ENCODE measurements at places on chromosomes 4 and X.

- DNase-seq = no peak
These were observed 52.1 kb upstream of the PCDH10 start for GRCh38 chr4:133096972-133097371.

- no peak for DNase-seq
These were observed 934.6 kb upstream of the GRID2 start for GRCh38 chr4:91369116-91369515.

- DNase-seq = no peak
These were observed 148.0 kb downstream of the EMCN start for GRCh38 chr4:100369871-100370270.

GRCh38 chr4:68950033-68950432 is 1.6 kb downstream of the UGT2A3 start:
- no peak for DNase-seq

DNA sequence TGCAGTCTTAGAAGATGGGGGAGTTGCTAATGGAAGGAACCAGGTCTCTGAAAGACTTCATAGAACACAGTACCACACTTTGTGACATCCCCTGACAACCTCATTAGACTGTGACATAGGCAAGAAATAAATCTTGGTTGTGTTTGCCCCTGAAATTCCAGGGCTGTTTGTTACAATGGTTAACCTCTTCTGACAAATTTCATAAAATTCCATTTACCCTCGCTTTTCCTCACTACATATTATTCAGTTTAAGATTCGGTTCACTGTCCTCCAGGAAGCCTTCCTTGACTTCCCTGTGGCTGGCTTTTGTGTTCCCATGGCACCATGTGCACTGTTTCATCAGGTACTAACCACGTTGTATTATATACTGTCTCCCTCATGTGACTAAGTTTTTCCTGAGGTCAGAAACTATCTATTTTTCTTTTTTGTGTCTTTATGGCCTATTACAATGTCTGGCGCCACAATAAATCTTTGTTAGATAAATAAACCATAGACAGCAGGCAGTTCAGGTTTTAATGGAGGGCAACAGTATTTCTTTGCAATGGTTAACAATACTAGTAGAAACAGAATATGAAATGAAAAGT is 54.2 kb downstream of the ATXN3L start:
- DNase-seq = no peak

DNA sequence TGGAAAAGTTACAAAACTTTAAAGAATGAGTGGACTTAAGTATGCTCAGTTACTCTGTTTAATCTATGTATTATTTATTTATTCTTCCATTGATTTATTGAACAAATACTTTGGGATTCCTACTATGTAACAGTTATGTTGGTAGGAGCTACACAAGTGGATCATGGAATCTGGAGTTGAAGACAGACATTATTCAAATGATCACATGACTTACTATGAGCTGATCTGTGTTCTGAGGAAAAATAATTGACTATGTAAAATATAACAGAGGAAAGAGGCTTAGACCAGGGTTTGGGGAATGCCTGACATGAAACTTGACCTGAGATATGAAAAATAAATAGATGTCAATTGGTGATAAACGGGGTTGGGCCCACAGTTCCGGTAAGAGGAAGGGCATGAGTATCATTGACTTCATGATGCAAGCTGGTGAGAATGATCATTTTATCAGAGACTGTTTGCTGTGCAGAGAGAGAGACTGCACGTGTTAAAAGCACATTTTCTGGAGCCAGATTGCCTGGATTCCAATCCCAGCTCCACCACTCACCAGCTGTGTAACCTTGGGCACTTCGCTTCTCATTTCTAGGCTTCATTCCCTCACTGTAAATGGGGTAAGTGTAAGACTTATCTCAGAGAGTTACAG is 179.0 kb downstream of the SPCS3 start:
- no peak for DNase-seq

DNA sequence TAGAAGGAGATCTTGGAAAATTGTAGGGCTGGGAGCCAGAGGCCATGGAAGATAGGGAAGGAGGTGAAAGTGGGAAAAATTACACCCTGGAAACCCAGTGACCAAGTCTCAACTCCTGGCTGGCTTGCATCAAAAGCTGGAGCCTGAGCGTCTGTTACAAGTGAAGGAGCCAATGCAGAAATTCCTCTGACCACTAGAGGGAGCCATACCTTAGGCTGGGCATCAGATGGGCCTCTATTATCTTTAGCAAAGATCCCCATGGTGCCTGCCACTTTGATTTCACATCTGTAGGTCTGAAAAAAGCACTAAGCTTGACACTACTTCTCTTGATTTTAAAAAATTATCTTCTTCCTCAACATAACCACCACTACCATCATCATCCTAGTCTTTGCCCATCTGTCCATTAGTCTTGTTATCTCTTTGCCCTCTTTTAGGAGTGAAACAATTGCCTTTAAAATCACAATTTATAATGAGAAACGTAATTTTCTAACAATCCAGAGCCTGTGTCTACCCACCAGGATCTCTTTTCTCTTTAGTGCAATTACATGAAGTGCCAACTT is 62.9 kb downstream of the ANAPC4 start:
- DNase-seq = no peak

GRCh38 chrX:23494741-23495140 is 160.1 kb downstream of the PTCHD1 start:
- no peak for DNase-seq

Measured in stimulated activated CD8-positive, alpha-beta memory T cell treated with anti-CD3 and anti-CD28 coated beads, Interleukin-4, amount 100 ng/mL, for 1 hour (primary cell).